Kidney (tissue), 22 donors: ENCODE measurements at places on chromosomes 11 and 22. TPM values are rescaled to one million over a fixed set of nuclear protein-coding genes. Genes with fewer than 3 reads are reported as not detected.

The SMPD1 gene
- total RNA-seq = 76.0 TPM

DNA sequence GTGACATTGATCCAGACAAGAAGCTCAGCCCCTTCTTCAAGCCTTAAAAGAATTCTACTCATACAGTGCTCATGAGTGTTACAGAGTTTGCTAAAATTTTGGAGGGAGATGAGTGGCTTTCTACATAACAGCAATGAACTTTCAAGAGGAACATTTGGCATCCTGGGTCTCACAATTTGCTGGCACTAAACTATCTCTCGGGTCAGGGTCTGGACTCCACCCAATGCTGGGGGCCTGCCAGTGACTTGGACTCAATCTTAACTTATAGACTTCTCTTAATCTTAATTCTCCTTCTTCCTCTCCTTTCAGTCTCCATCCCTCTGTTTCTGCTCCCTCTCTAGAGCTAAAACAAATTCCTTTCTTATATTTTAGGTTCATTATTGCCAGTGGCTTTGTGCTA is 317.9 kb downstream of the TMEM135 start:
- H3K36me3 ChIP-seq = no peaks in the 10 kb centered on the region
- H3K27me3 ChIP-seq = no peaks in the 10 kb centered on the region
- DNase-seq = no peak
- no peak overlapping the region for H3K4me3 ChIP-seq
- peaks cover 6% of the 10 kb centered on the region for H3K4me1 ChIP-seq
- no peak overlapping the region for H3K27ac ChIP-seq

The TRIM51G gene
- total RNA-seq = not detected

GRCh38 chr11:95660038-95660437 is 129.5 kb downstream of the FAM76B start:
- H3K4me1 ChIP-seq = no peaks in the 10 kb centered on the region
- no peaks in the 10 kb centered on the region for H3K36me3 ChIP-seq
- no peak overlapping the region for H3K27ac ChIP-seq
- no peak for DNase-seq

DNA sequence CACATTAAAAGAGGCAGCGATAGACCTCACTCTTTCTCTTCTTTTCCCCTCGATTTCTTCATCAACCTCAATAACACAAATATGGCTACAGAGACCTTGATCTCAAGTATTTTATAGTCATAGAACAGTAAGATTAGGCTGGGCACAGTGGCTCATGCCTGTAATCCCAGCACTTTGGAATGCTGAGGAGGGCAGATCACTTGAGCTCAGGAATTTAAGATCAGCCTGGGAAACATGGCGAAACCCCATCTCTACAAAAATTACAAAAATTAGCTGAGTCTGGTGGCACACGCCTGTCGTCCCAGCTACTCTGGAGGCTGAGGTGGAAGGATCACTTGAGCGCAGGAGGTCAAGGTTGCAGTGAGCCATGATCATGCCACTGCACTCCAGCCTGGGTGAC is 14.6 kb downstream of the SLN start:
- no peak overlapping the region for H3K27ac ChIP-seq
- no peak overlapping the region for H3K4me3 ChIP-seq
- no peaks in the 10 kb centered on the region for H3K36me3 ChIP-seq

DNA sequence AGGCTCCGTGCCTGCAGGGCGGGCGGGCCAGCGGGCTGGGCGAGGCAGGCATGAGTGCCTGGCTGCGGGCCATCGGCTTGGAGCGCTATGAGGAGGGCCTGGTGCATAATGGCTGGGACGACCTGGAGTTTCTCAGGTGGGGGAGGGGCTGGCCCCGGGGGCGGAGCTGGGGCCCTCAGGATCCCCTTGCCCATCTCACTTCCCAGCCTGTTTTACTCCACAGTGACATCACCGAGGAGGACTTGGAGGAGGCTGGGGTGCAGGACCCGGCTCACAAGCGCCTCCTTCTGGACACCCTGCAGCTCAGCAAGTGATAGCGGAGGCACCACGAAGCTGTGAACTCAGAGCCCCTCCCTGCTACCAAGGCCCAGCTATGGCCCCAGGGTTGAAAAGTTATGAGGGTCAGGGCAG is 5.9 kb downstream of the PHOX2A start:
- H3K27ac ChIP-seq = no peak overlapping the region
- H3K36me3 ChIP-seq = peaks cover 35% of the 10 kb centered on the region
- H3K4me1 ChIP-seq = peaks cover 15% of the 10 kb centered on the region
- no peak overlapping the region for H3K4me3 ChIP-seq
- H3K27me3 ChIP-seq = peaks cover 18% of the 10 kb centered on the region
- DNase-seq = no peak

DNA sequence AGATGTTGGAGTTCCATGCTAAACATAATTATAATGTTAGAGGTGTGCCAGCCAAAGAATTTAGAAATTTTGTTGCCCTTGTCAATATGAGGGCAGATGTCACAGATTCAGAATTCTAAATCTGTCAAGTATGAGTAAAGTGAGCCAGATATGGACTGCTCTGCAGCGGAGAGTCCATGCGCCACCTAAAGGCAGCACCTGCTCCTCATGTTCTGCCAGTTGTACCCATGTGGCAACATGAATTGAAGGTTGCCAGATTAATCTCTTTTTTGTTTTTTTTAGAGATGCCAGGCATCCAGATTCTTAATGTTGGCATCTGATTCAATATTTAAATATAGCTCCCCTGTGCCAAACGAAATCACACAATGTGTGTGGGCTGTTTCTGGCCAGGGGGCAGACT is 678.6 kb upstream of the ANO5 start:
- peak; percentile 18 for DNase-seq
- H3K4me1 ChIP-seq = no peaks in the 10 kb centered on the region
- no peak overlapping the region for H3K4me3 ChIP-seq
- H3K36me3 ChIP-seq = no peaks in the 10 kb centered on the region

DNA sequence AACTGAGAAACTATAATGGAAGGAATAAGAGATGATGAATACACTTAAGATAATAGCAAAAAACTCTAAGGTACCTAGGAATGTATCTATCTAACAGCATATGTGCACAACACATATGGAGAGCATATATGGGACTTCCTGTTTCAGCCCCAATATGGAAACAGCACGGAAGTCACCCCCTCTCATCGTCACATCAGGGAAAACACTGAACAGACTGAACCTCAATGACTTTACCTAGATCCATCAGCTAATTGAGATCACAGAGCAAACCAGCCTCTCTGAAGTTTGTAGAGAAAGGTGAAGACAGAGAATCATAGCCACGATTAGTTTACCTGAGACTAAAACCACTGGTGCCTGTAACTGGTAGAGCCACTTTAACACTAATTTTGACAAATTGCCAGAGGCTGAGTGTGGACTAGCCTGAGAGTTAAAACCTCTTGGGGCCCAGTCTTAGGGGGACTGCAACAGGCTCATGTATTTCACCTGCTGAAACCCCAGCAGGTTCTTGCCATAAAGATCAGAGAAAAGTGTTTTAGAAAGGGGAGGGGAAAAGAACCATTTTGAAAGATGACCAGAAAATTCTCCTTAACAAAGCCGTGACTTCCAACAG is 722.6 kb downstream of the TBC1D22A start:
- H3K4me1 ChIP-seq = no peaks in the 10 kb centered on the region
- no peaks in the 10 kb centered on the region for H3K36me3 ChIP-seq
- peak; percentile 42 for DNase-seq
- H3K27me3 ChIP-seq = no peaks in the 10 kb centered on the region
- H3K4me3 ChIP-seq = no peak overlapping the region
- no peak overlapping the region for H3K27ac ChIP-seq

The LDHAL6A gene
- not detected for total RNA-seq

The MIOX gene
- 3.5 TPM for total RNA-seq

The QSER1 gene
- total RNA-seq = 27.4 TPM

DNA sequence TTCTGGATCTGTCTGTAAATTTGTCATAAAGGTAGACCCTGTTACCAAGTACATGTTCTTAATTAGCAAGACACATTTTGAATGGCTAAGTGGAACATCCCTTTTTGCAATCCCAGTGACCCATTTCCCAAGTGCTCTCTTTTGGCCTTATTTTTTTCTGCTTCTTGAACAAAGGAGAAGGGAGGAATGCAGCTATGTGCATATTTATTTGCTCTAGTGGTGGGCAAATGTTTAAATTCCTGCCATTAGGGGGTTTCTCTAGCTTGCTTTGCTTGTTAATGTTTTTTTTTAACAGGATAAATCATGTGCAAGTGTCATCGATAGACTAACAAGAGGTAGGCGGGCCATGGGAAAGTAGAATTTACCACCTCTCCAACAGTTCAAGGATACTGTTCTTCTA is 135.7 kb downstream of the COMMD9 start:
- H3K27ac ChIP-seq = no peak overlapping the region
- H3K27me3 ChIP-seq = no peaks in the 10 kb centered on the region
- H3K4me3 ChIP-seq = no peak overlapping the region
- H3K36me3 ChIP-seq = no peaks in the 10 kb centered on the region

The TUB gene
- total RNA-seq = 6.8 TPM

The KCNQ1 gene
- total RNA-seq = 45.5 TPM

The SYT9 gene
- total RNA-seq = 1.5 TPM

- peak overlapping the region; percentile 95 for H3K4me3 ChIP-seq
- peaks cover 8% of the 10 kb centered on the region for H3K27me3 ChIP-seq
- DNase-seq = no peak
Observed at GRCh38 chr11:32429477-32429876, 5.9 kb downstream of the WT1 start.

- no peak overlapping the region for H3K4me3 ChIP-seq
- no peaks in the 10 kb centered on the region for H3K36me3 ChIP-seq
- DNase-seq = no peak
- H3K4me1 ChIP-seq = no peaks in the 10 kb centered on the region
- no peaks in the 10 kb centered on the region for H3K27me3 ChIP-seq
- no peak overlapping the region for H3K27ac ChIP-seq
Observed at GRCh38 chr11:30956751-30957150, 370.6 kb upstream of the MPPED2 start.

DNA sequence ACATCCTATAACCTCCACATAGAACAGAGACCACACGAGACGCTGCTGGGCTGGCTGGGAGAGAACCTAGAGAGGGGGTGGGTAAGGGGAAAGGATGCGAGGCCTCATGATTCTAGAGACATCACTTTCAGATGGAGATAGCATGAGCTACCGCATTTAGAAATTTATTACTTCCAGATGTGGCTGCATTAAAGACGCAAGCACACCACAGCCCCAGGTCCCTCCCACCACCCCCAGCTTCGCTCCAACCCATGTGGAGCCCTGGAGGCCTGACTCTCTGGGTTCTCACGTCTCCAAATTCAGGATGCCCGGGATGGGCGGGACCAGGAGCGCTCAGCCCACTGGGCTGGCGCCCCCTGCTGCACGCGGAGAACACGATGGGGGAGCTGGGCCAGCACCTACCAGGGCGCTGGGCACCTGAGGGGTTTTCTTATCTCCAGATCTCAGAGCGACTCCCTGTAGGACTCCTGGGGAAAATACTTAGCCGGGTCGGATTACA is 13.6 kb downstream of the MRPL21 start:
- H3K27ac ChIP-seq = no peak overlapping the region
- H3K4me1 ChIP-seq = peaks cover 8% of the 10 kb centered on the region
- H3K36me3 ChIP-seq = peaks cover 3% of the 10 kb centered on the region
- H3K27me3 ChIP-seq = no peaks in the 10 kb centered on the region
- H3K4me3 ChIP-seq = no peak overlapping the region
- DNase-seq = peak; percentile 91
